ENCODE measurements at places on chromosomes 11 and 22.

DNA sequence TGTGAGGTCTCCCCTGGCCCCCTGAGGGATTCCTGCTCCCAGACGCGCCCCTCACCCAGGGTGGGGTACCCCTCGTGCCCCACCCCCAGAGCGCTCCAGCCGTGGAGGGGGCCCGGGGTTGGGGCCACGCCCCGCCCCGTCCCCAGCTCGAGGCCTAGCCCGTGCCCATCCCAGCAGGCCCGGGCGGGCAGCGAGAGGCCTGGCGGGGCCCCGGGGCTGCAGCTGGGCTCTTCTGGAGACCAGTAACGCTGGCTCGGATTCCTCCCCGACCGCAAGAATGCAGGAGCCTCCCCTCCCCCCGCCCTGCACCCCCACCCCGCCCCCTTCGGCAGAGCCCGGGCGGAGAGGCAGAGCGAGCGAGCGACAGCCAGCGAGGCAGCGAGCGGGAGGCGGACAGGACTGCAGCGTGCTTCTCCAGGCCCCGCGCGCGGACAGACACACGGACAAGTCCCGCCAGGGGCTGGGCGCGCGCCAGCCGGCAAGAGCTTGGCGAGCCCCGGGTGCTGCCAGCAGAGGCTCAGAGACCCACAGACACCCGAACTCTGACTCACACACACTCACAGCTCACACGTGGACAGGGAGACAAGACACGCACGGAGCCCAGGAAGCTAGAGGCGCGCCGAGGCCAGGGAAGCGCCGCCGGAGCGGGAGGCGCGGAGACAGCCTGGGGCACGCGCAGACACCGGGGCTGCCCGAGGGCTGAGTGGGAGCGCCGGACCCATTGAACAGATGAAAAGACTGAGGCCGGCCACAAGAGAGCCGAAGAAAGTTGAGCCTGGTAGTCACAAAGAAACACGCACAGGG, 15.2 kb downstream of the BCL9L start:
- peak; percentile 67 for DNase-seq

GRCh38 chr11:108587109-108587508, 6.5 kb downstream of the EXPH5 start:
- DNase-seq, result no peak

- no peak for DNase-seq
These were observed 14.8 kb upstream of the TMEM216 start for GRCh38 chr11:61377461-61378160.

- no peak for DNase-seq
These were observed 3.7 kb downstream of the CTTN start for GRCh38 chr11:70402016-70402415.

GRCh38 chr22:42138122-42138770, 7.6 kb upstream of the CYP2D6 start:
- DNase-seq, result no peak

GRCh38 chr22:39942439-39943230, 17.6 kb upstream of the TMA7B start:
- no peak for DNase-seq

GRCh38 chr22:23478175-23478574, 101.9 kb downstream of the IGLL1 start:
- no peak for DNase-seq

All from transverse colon (tissue), 4 donors.